ENCODE measurements at places on chromosomes 2 and 18. TPM values are rescaled to one million over a fixed set of nuclear protein-coding genes. Genes with fewer than 3 reads are reported as not detected.
A peak's percentile ranks its signal among the peaks of the same experiment; 100 is the strongest.

COL6A3 gene
- 12.0 TPM for total RNA-seq

- no peak for DNase-seq
Measured at GRCh38 chr18:49650426-49650891, 88.6 kb downstream of the LIPG start.

GRCh38 chr18:15198116-15198389, 450.1 kb downstream of the ANKRD30B start:
- no peak for DNase-seq

GRCh38 chr2:108637304-108637669, 82.0 kb upstream of the RANBP2 start:
- no peak for DNase-seq

SAG gene
- 0.02 TPM for total RNA-seq

- DNase-seq, result no peak
Measured at GRCh38 chr18:34915046-34915445, 126.2 kb upstream of the MAPRE2 start.

DNA sequence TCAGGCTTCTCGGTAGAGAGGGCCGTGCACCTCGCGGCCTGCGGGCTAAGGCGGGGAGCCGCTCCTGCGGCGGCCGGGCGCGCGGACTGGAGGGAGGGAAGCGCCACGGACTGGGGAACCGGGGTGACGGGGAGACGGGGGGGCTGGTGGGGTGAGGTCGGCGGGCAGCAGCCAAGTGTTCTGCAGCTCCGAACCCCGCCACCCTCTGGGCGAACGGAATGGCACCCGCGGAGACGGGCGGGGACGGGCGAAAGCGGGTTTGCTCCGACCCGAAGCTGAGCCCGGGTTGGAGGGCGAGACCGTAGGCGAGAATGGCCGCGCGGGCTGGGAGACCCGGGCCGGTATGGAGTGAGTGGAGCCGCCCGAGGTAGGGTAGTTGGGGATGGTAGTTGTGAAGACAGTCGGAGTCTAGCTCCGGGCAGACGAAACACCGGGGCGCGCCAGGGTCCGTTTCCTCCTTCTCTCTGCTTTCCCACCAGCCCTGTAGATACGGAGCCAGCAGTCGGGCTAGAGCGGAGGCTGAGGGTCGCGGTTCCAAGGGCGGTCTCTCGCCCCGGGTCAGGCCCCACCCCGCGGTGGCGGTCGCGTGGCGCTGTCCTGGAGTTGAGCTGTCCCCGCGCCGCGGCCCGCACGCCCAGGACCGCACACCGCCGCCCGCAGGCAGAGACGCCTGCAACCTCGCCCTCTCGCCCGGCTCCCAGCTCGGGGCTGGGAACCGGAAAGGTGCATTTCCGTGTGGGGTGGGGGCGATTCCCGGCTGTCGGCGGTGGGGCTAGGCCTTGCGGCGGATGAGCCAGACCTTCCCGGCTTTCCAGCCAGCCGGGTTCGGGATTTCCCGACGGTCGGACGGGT, 160.3 kb upstream of the SIX2 start:
- DNase-seq, result peak; percentile 4

- no peak for DNase-seq
Measured at GRCh38 chr18:76844742-76845477, 22.6 kb downstream of the ZNF236 start.

IMPACT gene
- 19.0 TPM for total RNA-seq

DNA sequence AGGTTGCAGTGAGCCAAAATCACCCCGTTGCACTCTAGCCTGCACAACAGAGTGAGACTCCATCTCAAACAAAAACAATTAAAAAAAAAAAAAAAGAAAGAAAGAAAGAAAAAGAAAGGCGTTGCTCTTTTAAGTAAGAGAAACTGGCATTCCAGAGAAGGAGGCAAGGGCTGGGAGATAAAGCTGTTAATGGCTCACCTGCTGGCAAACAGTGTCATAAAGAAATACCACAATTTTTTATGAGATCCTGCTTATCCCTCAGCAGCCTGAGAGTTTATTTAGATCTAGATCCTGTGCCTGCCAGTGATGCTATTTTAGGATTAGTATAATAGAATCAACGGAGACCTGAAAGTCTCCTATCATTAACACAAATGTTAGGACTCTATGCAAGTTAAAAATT, 16.3 kb downstream of the SLC19A3 start:
- DNase-seq, result no peak

DNA sequence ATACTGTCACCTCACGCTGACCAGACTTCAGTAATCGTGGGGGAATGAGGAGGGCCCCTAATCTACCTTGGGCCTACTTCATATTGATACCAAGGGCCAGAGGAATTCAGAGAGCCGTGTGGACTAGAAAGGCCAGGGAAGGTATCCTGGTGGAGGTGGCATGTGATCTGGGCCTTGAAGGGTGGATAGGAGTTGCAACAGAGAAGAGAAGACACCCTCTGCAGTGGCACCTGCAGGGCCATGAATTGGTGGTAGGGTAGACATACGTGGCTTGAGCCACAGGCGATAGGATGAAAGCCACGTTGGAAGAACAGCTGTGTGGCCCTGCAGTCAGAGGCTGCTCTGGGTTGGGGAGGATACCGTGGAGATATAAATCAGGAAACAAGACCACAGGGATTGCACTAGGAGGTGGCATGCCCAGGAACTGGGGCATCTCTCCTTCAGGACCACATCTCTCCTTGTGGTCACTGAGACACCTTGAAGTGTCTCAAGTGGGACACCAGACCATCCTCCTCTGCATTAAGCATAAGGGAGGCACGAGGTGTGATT, 141.4 kb downstream of the CYP26B1 start:
- no peak for DNase-seq

DNA sequence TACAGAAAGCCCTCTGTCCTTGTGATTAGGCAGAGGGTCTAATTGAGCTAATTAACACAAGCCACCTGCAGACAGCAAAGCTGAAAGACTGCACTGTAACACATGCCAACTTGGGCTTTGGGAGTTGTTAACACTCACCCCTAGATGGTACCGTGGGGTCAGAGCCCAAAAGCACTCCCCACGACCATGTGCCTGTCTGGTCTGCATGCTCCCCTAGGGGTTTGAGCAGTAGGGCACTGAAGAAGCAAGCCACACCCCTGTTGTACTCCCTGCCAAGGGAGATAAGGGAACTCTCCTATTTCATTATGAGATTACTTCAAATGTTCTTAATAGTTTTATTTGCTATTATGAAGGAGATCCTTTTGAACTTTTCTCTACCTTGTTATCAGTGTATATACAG, 560.1 kb upstream of the FSHR start:
- DNase-seq, result no peak
